Thoracic aorta endothelial cell (primary cell): ENCODE measurements at places on chromosomes 6 and 20. TPM values are rescaled to one million over a fixed set of nuclear protein-coding genes. Genes with fewer than 3 reads are reported as not detected.

Gene GSTA2
- not detected in 2 replicates for total RNA-seq

Gene TMEM14A
- 24.2 and 27.3 TPM in 2 replicates for total RNA-seq

Gene RAET1L
- not detected in 2 replicates for total RNA-seq

Gene THEMIS
- total RNA-seq: not detected in 2 replicates

Gene MCCD1
- not detected in 2 replicates for total RNA-seq

Gene SLC2A10
- total RNA-seq: 4.5 and 9.3 TPM in 2 replicates
